ENCODE measurements at places on chromosomes 1 and 21.

DNA sequence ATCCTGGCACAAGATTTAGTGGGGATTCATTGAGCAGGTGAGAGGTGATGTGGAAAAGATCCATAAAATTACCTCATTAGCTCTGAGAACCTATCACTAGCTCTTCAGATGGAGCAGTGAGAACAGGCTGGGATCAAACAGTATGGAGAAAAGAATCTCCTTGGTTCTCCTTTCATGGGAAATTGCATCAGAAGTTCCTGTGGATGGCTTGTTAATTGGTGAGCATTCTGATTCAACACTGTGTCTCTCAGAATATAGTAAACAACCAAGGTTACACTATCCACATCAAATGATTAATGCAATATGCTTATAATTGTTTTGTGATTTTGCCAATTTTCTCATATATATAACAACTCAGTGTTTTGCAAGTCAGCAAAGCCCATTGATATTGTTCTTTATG, 8.3 kb upstream of the CD55 start:
- no peak for DNase-seq

GRCh38 chr1:245260110-245260882, 105.5 kb downstream of the KIF26B start:
- DNase-seq = no peak

- DNase-seq = no peak
Observed at GRCh38 chr1:212267460-212267859, 17.8 kb upstream of the PPP2R5A start.

DNA sequence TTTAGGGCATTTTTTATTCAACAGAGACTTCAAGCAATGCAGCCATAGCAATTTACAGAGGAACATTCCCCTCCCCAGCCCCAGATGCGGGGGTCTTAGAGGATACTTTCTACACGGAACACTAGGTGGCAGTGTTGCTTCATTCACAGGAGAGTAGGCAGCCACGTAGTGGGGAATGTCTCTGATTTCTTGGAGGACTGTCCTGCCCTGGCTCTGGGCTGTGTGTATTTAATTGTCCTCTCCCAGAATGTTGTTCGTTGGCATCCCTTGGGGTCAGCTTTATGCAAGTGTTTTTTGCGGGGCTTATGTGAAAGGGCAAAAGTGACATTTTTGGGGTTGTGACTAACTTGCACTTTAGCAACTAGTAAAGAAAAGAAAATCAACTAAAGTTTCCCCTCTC, 96.9 kb downstream of the PAPPA2 start:
- no peak for DNase-seq

DNA sequence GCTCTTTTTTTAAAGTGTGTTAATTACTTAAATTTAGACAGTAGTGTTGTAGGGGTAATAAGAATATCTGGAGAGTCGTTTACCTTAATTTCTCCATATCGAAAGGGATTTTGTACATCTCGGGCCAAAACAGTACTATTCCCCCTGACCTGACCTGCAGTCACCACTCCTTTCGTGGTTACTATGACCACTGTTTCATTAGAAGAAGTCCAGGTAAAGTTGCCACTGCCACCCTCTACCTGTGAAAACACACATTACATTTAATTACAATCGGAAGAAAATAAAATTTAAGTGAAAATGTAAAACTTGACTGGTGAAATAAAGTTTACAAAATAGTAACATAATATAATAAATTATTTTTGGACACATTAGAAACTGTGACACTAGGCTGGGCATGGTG, 37.2 kb downstream of the NUP210L start:
- DNase-seq = no peak

DNA sequence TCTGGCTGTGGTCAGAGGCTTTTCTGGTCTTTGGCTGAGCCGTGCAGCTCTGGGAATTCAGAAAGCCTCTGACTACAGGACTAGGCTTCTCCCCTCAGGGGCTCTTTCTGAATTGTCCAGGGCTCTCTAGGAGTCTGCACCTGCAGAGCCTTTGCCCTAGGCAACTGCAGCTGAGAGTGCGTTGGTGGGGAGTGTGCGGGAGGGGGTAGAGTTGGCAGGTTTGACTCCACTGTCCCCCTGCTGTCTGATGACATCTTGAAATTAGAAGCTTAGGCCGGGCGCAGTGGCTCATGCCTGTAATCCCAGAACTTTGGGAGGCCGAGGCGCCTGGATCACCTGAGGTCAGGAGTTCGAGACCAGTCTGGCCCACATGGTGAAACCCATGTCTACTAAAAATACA, 32.9 kb downstream of the KIAA1614 start:
- no peak for DNase-seq

GRCh38 chr21:41767606-41768436, 969 bp upstream of the RIPK4 start:
- no peak for DNase-seq

DNA sequence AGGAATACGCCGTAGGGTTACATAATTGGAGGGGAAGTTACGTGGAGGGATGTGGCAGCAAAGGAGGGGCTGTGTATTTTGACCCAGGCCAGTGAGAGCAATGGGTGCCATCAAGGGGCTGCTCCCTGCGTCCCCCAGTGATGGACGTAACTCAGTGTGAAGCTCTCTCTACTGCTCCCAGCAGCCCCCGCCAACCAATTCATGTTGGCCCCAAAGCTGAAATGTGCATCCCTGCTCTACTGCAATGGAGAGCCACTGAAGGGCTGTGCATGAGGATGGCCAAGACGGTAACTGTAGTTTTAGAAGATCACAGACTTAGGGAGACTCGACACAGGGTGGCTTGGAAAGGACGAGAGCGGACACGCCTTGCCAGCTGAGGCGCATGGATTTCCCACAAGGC, 38.3 kb downstream of the PGBD5 start:
- no peak for DNase-seq

DNA sequence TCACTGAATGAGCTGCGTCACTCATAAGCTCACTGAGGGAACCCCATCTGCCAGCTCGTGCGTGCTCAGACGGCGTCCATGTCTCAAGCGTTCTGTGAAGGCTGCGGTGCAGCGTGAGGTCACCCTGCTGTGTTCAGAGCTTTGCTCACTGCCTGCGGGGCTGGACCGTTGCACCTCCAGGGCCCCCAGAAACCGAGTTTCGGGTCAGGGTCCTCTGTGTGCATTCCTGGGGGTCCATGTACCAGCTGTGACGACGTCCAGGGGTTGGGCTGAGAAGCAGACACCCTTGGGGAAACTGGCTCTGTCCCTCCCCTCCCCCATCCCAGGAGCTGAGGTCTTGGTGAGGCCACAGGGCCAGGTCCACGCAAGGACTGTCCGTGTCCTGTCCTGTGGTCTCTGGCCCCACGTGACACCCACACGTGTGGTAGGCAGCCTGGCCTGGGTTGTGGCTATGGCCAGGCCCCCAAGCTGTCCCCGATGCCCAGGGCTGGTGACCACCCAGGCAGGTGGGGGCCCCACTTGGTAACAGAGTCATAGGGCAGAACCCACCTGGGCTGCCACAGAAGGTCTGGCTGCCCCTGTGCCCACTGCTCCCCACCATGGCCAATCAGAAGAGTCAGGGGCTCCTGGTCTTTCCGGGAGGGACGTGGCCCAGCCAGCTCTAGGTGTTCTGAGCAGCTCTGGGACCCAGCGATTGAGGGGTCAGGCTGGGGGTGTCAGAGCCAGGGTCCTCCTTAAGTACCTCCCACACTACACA, 24.4 kb downstream of the FTCD start:
- no peak for DNase-seq

DNA sequence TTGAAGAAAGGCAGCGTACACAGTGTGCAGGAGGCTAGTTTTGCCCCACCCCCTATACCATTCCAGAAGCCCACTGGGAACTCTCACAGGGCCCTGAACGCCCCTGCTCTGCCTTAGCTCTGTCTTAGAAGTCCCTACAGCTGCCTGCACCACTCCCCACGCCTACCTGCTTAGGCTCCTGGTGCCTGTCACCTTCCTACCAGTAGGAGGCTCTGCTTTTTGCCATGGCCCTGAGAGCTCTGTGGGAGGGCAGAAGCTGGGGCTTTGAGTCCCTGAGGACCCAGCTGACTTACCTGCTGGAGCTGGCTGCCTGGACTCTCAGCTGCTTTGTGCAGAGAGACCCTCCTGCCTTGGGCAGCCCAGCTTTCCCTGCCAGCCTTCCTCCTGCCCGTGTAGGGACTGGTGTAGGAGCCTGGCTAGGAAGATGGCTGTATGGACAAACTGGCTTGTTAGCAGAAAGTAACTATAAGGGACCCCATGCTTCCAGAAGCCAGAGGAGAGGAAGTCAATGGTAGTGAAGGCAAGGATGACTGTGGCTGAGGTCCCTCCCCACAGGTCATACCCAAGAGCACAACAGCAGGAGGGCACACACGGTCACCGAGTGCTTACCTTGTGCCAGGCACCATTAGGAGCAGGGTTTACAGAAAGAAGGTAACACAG, 9.8 kb upstream of the CELSR2 start:
- no peak for DNase-seq

- no peak for DNase-seq
Observed at GRCh38 chr1:66270119-66270812, 263.7 kb upstream of the SGIP1 start.

DNA sequence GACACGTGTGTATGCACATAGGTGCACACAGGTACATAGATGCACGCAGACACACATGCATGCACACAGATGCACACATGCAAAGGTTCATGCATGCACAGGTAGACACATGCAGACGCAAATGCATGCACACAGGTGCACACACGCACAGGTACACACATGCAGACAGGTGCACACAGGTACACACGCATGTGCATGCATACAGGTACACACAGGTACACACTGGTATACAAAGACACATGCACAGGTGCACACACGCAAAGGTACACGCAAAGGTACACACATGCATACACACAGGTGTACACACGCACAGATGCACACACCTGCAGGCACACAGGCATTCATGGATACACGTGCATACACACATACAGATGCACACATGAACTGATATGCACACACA, 8.8 kb downstream of the NOC2L start:
- DNase-seq = no peak

DNA sequence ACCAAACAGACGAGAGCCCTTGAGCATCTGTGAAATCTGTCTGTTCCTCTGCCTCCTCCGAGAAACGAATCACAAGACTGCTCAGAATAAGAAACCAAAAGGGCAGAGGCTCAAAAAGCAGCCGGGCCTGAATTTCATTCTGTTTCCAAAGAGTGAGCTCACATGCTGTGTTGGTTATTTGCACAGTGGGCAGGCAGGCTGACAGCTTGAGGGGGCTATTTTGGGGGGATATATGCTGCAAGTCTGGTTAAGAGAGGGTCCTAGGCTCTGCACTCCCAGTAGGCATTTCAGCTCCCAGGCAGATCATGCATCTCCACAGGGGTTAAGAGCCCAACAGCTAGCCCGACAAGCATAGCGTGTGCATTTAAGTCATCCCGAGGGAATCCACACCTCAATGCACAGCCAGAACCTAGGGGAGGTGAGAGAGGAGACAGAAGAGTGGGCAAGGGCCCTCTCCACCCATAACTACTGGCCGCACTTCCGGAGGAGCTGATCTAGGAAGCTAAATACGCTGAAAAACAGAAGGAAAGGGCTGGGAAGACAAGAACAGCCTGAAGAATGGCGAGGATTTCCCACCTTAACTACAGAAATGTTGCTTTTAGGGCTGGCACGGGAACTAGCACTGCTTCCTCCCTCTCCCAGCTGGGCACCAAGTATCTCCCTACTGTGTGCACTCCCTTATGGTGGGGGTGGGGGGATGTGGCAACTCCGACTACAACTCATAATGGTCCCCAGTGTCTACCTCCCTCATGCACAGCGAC, 3.7 kb downstream of the PGBD5 start:
- DNase-seq = no peak

- no peak for DNase-seq
Observed at GRCh38 chr1:47875831-47876586, 121.2 kb downstream of the TRABD2B start.

GRCh38 chr1:3780901-3781300, 8.4 kb downstream of the SMIM1 start:
- DNase-seq = no peak

DNA sequence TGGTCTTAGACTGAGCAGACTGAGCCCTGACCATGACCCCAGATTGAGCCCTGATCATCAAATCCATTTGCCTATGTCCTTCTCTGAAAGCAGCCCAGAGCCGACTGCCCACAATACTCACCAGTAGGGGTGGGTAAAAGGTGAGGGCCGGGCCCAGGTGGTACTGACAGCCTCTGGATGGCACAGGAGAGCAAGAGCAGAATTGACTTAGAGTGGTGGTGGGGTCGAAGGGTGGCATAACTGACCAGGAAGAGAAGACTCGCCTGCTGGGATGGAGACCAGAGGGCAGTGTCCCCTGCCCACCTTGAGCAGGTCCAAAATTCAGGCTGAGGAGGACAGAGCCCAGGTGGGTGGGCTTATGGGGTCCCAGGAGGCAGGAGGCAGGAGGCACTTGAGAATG, 161.3 kb upstream of the POU3F1 start:
- no peak for DNase-seq

GRCh38 chr1:246265481-246265880, 241.6 kb downstream of the SMYD3 start:
- no peak for DNase-seq

DNA sequence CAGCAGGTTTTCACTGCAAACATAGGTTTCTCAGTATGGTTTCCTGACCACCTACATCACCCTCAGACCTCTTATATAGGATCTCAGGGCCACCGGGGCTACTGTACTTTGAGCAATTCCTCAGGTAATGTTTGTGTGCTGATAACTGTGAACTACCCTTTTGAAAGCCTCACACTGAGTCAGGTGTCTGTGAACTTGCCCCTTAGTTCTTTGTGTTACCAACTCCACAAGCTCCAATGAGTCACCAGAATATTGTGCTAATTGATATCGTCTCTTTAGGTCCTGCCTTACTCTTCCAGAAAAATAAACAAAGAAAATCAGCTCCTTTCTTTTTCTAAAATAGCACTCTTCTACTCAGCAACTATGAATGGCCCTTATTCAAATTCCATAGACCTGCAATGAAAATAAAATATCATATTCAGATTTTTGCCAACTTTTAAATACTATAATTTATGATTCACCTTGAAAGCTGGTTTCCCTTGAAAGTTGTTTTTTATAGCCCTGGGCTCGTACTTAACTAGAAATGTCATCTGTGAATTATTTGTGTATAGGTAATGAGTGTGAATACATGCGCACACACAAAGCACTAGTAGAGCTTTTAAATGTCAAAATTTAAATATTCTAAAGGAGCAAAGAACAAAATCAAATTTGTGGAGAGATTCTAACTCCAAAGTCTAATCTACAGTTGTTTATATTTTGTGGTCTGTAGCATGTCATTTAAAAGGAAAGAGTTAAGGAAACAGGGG, 88.1 kb upstream of the WARS2 start:
- no peak for DNase-seq

GRCh38 chr1:34057347-34058130, 107.5 kb downstream of the CSMD2 start:
- DNase-seq = no peak

- DNase-seq = no peak
Observed at GRCh38 chr1:43836267-43836951, 97.2 kb upstream of the ARTN start.

Data from AG04449 (cell line).